NCI-H1092 (cell line): ENCODE measurements at places on chromosomes 11 and 22.

GRCh38 chr22:31126869-31127175 lies 4.1 kb downstream of the INPP5J start:
- no peak for DNase-seq

- peak; percentile 86 for DNase-seq
Measured at GRCh38 chr11:118621071-118621783, 13.8 kb downstream of the PHLDB1 start.

DNA sequence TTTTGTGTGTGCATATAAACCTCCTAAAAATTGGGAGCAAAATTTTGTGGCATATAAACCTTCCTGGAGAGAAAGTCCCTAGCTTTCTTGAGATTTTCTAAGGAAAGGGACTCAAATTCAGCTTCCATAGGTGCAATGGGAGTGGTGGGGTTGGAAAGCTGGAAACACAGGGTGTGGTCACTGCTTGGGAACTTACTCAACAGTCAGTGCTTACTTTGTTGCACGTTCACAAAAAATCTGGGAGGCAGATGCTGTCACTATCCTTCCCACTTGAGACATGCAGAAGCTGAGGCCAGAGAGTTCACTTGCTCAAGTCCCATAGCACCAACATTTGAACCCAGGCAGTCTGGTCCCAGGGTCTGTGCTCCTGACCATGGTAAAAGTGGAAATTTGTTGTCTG lies 3.9 kb upstream of the CATSPERZ start:
- DNase-seq = no peak

GRCh38 chr11:64910451-64911093 lies 6.4 kb downstream of the ATG2A start:
- no peak for DNase-seq

- DNase-seq = no peak
Measured at GRCh38 chr22:38657045-38657909, 839 bp downstream of the CBY1 start.

DNA sequence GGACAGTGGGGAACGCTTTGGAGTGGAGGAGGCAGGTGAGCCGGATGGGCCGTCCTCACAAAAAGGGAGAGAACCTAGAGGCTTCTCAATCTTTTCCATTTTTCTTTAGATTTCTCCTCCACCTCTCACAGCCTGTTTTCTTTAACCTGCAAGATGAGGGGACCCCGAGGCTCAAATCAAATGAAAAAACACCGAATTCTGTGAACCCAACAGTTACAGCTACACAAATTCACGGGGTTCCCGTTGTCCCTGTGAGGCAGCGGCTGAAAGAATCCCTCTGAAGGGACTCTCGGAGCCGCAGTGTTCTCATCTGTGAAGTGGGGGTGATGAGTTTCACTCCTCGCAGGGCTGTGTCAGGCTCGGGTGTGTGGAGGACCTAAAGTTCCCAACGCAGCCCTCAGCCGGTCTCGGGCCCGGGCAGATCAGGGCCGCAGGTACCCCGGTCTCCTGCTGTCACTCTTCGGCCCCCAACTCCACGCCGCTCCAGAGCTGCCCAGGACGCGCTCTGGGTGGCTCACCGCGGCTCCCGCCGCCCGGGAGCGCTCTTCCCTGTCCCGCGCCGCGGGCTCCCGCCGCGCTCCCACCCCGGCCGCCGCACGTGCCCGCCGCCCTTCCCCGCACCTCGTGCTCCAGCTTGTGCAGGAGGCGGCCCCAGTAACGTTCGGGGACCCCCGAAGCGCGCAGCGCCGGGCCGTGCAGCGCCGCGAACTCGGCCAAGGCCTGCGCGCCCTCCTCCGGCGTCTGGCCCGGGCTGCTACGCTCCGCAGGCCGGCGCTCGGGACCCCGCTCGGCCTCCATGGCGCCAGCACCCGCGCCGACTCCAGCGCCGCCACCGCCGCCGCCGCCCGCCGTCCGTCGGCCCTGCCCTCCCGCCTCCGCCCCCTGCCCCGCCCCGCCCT lies at the start of gene TTLL12:
Gene TTLL12 (minus strand): TSS at position 863 of the 899 bp plus-strand sequence. CDS start 65 bp downstream, at position 798.
- DNase-seq = no peak

DNA sequence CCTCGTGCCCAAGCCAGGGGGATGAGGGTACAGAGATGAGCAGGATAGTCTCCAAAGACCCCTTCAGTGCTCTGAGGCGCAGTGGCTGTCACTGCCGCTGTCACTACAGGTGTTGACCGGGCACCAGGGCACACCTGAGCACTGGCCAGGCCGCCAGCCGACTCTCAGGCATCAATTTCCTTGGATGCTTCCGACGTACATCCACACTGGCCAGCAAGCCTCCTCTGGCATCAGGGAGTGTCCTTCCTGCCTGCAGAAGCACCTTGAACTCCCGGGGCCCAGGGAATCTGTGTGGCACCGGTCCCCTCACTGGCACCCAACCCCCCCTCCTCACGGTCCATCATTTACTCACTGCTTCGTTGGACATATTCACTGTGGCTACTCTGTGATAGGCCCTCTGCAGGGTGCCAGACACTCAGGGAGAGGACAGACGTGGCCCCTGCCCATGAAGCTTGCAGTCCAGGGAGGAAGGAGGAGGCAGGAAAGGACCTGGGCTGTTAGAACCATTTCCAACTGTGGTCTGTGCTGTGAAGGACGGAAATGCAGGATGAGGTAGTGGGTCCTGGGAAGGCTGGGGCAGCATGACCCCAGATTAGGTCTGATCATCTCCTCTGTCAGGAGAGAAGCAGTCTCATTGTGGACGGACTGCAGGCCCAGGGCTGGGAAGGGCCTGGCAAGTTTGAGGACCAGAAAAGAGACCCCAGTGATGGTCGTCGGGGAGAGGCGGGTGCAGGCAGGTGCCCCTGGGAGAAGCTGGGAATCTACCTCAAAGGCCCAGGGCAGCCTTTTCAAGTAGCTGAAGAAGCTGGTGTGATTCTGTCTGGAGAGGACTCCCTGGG lies 46.3 kb upstream of the ANO1 start:
- DNase-seq = no peak

DNA sequence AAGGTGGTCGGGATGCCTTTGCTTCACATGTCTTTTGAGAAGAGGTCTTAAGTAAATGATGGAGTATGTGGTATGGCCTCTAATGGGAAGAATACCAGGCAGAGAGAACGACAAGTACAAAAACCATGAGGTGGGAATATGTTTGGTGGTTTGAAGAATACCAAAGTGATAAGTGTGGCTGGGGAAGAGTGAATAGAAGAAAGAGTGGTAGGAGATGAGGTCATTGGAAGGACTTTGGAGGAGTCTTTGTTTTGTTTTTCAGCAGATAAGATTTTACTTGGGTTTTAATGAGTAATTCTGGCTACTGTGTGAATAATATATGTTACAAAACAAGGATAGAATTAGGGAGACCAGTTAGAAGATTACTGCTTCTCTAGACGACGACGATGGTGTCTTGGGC lies 515.4 kb downstream of the RAB38 start:
- DNase-seq = no peak

- no peak for DNase-seq
Measured at GRCh38 chr22:39234472-39234787, 10.4 kb downstream of the PDGFB start.

- no peak for DNase-seq
Measured at GRCh38 chr22:41261541-41262249, 21.0 kb upstream of the CHADL start.

GRCh38 chr11:35311331-35311730 lies 108.0 kb downstream of the SLC1A2 start:
- DNase-seq = no peak

GRCh38 chr11:26742966-26743365 lies 21.1 kb upstream of the SLC5A12 start:
- DNase-seq = no peak

DNA sequence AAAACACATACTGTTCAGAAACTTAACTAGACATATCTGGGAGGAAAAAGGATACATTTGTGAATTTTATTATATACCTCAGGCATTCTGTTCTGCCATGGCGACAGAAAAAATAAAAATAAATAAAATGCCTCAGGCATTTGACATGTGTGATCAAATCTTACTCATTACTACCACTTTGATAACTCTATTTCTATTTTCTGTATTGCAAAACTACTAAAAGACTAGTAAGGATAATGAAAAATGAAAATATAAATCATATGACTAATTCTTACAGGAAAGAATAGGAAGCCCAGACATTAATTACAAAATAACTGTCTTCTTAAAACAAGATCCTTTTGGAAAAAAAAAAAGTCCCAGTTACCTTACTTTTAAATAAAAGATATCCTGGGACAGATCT lies 5.3 kb downstream of the PICALM start:
- no peak for DNase-seq

GRCh38 chr11:113272281-113272680 lies 42.1 kb upstream of the TTC12 start:
- no peak for DNase-seq

DNA sequence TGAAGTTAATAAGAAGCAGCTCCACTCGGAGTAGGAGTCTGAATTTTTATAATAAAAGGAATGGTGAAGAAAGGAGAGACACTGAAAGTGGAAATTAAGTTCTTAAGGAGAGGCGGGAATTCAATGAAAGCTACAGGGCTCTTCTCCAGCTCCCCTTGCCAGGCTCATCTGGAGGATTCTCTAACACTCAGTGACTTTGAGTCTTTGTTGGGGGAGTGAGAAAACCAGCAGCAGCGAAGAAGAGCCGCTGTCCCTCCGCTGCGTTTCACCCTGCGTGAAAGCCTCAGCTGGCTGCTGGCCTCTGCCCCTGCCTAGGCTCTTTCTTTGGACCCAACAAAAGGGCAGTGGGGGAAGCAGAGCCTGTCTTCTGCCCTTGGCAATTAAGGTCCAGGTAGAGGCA lies 113.0 kb downstream of the NTM start:
- no peak for DNase-seq

DNA sequence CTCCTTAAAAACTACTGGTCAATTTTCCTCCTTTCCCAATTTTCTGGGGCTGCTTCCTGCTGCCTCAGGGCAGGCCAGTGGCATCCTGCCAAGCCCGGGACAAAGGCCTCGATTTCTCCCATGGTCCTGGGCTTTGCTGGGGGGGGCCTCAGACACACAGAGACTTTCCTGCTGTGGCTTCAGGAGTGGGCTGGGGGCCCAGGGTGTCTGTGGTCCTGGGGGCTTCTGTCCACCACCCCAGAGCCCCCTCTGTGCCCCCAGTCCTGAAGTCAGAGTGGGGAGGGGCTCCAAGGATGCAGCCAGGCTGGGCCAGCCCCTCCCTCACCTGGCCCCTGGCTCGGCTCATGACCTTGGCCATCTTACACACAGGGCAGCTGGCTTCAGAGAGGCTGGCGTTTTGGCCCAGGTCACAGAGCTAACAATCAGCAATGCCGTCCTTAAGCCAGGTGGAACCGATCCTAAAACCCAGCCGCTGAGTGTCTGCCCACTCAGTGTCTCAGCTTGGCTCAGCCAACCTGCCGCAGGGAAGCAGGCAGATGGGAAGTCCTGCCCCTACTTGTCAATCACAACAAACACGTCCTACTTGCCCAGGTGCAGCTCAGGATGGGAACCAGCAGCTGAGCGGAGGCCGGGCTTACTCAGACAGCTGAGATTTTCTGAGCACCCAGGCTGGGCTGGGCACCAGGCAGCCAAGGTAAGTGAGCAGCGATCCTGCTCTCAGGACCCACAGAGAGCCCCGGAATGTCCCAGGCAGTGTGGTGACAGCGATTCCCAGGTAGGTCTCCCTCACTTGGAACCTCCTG lies 34.6 kb downstream of the OSBPL5 start:
- DNase-seq = peak; percentile 14

DNA sequence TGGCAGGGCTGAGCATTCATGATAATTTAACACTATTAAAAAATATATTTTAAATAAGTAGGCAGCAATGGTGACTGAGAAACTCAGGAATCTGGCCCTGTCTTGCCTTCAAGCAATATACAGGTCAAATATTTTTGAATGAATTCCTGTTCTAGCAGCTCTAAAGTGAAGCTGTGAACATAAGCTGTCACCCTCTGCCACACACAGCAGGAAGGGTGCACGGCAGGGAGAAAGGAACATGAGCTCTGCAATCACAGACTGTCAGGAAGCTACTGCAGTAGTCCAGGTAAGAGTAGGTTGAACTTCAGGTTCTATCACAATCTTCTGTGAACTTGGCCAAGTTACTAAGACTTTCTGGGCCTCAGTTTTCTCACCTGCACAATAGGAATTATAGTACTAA lies 114.8 kb downstream of the SERGEF start:
- no peak for DNase-seq

GRCh38 chr11:130720232-130721022 lies 195.9 kb downstream of the SNX19 start:
- no peak for DNase-seq

- no peak for DNase-seq
Measured at GRCh38 chr11:15874704-15875103, 481.6 kb downstream of the SOX6 start.

DNA sequence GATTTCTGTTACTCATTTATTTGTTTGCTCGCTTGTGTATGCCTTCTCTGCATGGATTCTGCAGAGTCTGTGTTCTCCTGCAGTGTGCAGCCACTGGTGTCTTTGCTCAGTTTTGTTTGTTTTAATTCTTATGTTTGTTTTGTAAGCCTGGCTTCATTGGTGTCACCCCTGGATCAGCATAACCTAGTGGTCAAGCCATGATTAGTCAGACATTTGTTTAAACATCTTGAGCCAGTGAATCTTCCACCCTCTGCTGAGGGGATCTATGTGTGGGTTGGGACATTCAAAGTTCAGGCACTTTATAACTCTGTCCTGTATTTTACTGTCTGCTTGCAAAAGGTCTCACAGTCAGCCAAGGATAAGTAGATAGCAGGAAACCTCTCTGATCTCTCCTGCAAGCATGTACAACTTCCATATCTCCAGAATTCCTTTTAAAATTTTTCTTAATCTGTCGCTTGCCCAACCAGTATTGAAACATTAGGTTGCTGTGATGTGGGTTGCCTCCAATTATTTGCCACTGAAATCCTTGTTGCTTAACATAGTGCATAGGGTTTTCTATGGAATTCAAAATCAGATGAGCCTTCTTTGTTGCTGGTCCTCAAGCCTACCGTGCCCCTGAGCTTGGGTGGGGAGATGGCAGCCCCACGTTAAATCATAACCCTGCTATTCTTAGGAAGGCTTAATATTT lies 86.8 kb downstream of the KCNQ1OT1 start:
- no peak for DNase-seq

DNA sequence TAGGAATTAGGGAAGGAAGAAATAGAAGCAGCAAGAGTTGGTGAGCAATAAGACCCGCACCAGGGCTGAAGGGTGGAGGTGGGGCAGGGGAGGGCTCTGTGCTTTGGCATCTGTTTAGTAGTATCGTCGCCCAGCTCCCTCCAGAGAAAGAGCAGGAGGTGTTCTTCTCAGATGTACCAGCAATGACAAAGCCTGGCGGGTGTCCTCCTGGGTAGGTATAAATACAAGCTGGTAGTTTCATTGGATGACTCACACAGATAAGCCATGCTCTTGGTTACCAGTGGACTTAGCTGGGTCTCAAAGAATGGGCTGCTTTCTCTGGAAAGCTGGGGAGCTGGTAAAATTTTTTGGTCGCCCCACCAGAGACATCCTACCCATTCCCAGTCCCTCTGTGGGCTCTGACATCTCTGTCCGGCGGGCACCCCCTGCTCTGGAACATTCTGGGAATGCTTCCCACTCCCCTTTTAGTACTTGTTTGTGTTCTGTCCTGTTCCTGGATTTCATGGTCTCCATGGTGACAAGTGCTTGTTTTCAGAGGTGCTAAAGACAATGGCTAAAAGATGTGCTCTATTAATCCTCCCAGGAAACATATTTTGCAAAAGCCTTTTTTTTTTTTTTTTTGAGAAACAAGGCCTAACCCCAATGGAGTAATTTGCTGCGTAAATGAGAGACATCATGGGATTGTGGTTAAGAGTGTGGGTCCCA lies 15.4 kb upstream of the TUBA8 start:
- DNase-seq = no peak
